ENCODE measurements at places on chromosomes 12 and 14.

GRCh38 chr12:52052468-52053186, 1.4 kb downstream of the NR4A1 start:
- DNase-seq, result no peak

DNA sequence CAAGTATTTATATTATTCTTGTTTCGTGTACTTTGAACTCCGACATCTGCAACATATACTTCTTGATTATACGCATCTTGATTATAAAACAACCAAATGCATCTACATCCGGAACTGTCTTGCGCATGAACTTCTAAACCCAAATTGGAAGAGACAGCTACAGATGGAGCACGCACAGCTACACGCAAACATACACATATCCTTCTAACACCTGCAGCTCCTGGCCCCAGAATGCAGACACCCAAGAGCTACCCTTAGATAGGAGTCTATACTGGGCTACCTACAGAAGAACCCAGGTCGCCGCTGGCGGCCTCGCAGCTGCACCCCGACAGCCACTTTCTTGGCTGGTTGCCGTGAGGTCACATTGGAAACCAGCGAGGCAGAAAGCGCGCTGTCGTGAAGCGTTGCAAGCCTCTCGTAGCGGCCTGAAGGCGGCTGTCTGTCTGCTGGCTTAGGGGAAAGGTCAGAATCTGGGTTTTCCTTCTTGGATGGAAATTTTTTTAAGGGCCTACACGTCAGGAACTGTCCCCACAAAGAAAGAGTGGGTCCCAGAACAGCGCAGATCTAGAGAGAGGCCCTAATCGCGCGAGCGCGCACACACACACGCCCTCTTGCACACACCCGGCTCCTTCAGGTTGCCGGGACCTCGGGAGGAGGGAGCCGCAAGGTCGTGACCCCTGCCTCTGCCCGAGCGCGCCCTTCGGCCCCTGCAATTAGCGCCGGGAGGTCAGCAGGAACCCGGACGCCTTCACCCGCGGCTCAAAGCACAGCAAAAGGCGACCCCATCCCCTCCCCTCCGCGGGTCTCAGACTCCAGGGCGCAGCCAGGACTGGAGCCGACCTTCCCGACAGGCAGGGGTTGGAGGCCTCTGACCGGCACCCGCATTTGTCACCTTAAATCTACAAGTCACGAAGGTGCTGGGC, 17.0 kb downstream of the TBX3 start:
- DNase-seq, result no peak

DNA sequence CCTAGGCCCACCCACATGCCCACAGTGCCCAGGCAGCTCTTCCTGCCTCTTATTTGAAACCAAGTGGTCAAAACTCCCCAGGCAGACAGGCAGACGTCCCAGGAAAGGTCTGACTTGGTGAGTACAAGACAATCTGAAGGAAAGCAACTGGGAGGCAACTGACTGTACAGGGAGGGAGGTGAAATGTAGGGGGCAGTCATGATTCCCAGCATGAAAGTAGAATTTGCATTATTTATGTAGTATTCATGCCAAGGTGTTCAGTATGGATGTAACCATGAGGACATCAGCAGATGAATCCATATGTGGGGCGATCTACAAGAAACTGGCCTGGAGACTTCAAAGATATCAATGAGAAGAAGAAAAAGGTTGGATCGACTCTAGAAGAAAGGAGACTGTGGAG, 46.1 kb downstream of the SLC24A4 start:
- no peak for DNase-seq

DNA sequence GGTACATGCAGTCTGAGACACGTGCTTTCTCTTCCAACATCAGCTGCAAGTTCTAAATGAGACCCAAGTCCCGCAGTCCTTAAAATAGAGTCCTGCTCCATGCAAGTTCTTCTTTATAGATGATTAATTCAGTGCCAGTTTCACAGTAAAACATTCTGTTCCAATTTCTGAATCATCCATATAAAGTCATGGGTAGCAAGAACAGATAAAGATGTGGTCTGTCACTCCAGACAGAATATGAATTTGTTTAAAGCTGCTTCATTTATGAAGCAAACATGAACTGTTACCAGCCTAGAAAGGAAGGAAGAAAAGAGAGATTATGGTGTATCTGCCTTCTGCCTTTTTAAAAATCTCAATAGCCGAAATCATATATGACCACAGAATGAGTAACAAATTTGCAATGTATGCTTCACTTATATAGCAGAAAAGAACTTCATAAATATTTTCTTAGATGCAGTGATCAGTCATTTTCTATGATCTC, 83.3 kb downstream of the KITLG start:
- no peak for DNase-seq

- no peak for DNase-seq
Measured at GRCh38 chr12:131754184-131754583, 43.3 kb downstream of the SFSWAP start.

DNA sequence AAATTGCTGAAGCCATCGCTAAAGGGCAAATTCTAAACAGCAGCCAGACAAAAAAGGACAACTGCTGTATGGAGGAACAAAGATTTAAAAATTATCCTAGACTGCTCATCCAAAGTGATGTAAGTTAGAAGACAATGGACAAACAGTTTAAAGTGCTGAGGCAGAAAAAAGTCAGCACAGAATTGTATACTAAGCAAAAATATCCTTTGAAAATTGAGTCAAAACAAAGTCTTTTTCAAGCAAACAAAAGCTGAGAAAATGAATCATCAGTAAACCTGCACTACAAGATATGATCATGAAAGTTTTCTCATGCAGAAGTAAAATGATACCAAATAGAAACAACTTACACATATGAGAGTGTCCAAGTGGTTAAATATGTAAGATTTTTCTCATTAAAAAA, 43.6 kb downstream of the EML5 start:
- no peak for DNase-seq

- DNase-seq, result no peak
Measured at GRCh38 chr14:101075801-101076413, 172.4 kb upstream of the RTL1 start.

DNA sequence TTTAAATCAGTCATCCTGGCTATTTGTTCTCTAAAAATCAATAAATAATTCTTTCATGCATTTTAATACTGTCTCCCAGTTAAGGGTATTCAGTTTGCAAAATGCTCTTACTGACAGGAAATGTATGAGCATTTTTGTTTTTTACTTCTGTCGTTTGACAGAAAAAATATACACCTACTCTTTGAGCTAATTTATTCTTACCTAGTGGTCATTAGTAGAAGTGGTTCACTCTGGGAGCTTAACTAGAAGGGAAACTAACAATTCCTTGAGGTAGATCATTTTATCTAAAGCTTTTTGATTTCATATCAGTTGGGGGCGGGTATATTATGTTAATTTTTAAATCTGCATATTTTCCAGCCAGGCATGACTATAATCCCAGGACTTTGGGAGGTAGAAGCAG, 33.8 kb upstream of the PAPLN start:
- no peak for DNase-seq

DNA sequence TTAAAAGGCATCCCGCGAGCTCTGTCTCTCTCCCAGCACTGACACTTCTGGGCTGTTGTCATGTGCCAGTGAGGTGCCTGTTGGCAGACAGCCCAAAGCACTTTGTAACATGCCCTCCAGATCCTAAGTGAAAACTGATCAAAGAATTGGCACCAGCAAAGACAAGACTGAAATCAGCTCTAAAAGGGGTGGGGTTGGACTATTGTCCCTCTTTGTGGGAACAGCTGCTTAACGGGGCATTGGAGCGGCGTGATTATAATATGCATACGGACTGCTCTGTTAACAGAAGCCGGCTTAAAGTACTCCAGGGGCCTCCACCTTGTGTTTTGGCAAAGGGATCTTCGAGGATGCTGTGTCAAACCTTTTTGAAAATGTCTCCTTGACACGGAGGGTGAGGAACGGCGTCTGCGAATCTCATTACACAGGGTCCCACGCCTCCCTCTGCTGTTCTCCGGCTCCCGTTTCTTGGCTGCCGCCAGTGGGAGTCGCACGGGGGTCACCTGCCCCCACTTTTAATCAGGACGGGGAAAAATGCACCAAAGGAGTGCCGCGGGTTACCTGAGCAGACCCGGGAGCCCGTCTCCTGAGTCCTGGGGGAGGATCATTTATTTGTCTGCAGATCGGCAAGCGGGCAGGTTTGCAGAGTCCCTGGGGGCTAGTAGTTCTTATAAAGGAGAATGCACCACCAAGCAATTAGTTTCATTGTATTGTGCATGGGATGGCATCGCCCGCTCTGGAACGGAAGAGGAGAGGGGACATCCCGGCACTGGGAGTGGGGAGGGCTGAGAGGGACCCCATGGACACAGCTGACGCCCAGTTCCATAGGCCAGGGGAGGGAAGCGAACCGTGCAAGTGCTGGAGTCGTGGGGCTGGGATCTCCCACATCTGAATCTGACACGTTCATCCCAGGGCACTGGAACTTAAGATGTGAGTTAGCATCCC, 44.3 kb downstream of the SPRING1 start:
- no peak for DNase-seq

GRCh38 chr12:3604748-3605586, 114.0 kb downstream of the PRMT8 start:
- no peak for DNase-seq

GRCh38 chr12:15880721-15881120, 1.5 kb upstream of the STRAP start:
- DNase-seq, result no peak

DNA sequence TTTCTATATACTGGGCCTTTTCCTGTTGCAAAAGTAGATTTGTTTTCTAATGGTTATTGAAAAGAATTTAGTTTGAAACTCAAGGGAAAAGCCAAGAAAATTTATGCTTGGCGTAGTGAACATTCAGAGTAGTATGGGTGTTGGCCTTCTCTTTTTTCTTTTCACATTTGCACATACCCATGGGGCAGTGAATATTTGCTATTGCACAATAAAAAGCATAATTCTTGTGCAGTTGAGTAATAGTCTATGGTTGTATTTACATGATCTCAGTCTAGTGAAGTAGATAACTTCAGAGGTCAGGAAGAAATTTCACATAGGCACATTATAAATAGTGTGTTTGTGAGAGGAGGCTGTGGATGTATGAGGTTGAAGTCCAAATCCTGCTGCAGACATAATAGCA, 158.1 kb downstream of the FLRT2 start:
- no peak for DNase-seq

- DNase-seq, result no peak
Measured at GRCh38 chr14:25933731-25934130, 664.1 kb downstream of the NOVA1 start.

DNA sequence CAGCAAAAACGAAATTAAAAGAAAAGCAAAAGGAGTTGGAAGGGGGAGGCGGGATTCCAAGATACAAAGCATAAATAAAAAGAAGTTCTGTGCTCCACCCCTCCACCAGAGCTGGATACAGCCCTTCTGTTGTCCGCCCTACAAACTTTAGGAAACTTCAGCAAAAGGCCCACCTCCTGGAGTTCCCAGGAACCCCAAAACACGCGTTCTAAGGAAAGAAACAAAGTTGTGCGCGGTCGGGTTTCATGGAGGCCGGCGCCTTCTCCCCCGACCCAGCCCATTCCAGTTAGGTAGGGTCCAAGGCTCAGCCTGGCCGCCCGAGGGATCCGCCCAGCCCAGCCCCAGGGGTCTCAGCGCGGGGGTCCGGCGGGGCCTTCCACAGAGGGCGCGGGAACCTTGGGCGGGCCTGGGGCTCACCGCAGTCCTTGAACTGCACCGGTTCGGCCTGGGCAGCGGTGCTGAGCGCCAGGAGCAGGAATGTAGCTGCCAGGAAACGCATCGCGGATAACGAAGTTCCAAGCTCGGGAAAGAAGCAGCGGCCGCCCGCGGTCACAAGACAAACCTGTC, at the start of gene NPC2:
TSS of gene NPC2 (minus strand) at position 530 of the 567 bp plus-strand sequence. CDS start at position 499, 31 bp downstream.
- DNase-seq, result no peak

- DNase-seq, result no peak
Measured at GRCh38 chr14:102182190-102182589, 42.5 kb downstream of the WDR20 start.

DNA sequence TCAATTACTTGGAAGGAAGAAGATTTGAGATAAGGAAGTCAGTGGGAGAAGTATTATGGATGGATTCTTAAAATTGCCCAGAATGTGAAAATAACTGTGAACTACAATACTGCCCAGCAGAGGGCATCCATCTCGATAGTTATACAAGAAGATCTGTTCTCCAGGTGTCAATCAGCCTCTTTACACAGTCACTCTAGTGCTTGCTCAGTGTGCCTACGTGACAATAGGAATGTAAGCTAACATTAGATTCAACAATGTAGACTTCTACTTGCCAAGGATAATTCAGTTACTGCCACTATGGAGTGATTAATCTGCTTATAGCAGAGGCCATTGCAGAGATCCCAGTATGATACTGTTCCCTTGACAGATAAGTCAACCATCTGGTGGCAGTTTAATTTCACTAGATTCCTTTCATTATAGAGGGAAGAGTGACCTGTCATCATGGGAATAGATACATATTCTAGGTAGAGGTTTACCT, 10.6 kb upstream of the MAP4K5 start:
- DNase-seq, result no peak

DNA sequence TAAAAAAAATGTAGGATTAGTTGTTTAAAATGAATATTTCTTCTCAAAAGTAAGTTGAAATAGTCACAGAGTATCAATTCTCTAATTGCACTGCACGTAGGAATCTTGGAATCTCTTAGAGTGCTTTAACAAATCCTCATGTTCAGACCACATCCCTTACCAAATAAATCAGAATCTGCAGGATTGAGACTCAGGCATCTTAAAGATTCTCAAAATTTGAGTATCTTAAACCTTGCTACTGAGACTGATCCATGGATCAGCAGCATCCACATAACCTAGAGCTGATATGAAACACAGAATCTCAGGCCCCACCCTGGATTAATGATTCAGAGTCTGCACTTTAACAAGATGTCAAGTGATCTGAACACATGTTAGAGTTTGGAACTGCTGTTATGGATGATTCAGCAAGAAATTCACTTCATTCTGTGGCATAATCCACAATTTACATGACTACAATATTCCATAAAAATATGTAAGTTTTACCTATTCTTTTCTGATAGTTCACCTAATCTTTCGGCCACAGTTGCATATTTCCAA, 58.7 kb downstream of the ADAMTS20 start:
- DNase-seq, result no peak

DNA sequence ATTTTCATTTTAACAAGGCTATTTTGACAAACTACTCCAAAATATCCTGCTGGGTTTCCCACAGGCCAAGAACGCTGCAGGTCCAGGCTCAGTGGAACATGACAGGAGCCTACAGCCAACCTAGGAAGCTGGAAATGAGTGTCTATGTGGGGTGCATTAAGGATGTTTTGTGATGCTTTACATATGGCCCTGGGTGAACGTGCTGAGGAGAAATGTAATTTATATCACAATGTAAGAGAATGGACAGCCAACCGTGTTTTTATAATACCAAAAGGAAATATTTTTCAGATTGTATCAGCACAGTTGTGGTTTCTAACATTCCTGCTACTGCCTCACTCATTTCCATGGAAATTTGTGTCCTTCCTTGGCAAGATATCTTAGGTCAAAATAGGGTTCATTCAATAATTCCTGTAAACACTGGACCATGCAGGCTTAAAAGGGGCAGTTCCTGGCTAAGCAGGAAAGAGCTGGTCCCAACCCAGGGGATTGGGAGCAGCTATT, 51.5 kb downstream of the ST8SIA1 start:
- DNase-seq, result no peak

Data from activated CD4-positive, alpha-beta T cell treated with anti-CD3 and anti-CD28 coated beads, Interleukin-2, amount 50 U/mL, for 48 hours (primary cell).